Forelimb muscle (tissue), 1 donor: ENCODE measurements at places on chromosomes 3 and 15. TPM values are rescaled to one million over a fixed set of nuclear protein-coding genes. Genes with fewer than 3 reads are reported as not detected.

Gene FBXO40
- polyA plus RNA-seq: 3.4 TPM

Gene CAMP
- 1.5 TPM for polyA plus RNA-seq

- no peak for DNase-seq
Observed at GRCh38 chr3:141049681-141050080, 1.5 kb upstream of the SPSB4 start.

- no peak for DNase-seq
Observed at GRCh38 chr15:101123222-101123910, 128.5 kb downstream of the CHSY1 start.

Gene ZIC1
- 24.8 TPM for polyA plus RNA-seq

Gene MED12L
- polyA plus RNA-seq: 10.0 TPM

DNA sequence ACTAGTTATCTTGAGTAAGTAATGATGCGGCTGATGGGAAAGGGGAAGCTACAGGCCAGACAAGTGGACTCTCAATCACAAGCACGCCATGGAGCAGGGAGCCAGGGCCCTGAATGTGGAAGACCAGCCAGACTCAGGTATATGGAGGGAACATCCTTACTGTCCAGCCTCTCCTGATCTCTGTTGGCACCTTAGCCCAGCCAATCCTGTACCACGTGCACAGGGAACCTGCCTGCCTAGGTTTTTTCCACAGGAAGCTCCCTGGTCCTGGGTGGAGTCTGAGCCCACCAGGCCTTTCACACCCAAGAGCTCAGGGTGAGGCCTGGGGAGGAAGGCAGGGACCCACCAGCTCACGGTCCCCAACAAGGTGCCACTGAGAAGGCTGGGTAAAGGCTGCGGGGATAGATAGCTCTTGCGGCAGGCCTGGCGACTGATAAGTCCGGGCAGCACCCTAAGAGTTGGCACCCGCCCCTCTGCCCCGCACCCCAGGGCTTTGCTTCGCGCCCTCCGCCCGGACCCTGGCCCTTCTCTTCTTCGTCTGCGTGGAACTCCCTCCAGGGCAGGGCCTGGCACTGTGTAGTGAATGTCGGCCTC lies 933 bp upstream of the APEH start:
- no peak for DNase-seq

GRCh38 chr3:69058947-69059224 lies 6.8 kb upstream of the TMF1 start:
- no peak for DNase-seq

Gene ST8SIA2
- 15.6 TPM for polyA plus RNA-seq

- DNase-seq: no peak
Observed at GRCh38 chr3:18725668-18726407, 300.7 kb upstream of the SATB1 start.

Gene SLCO2A1
- polyA plus RNA-seq: 1.8 TPM
